Skin of body (tissue), 3 donors: ENCODE measurements at places on chromosomes 2 and 18. TPM values are rescaled to one million over a fixed set of nuclear protein-coding genes. Genes with fewer than 3 reads are reported as not detected.

Gene SNED1
- 9.7 TPM for total RNA-seq

DNA sequence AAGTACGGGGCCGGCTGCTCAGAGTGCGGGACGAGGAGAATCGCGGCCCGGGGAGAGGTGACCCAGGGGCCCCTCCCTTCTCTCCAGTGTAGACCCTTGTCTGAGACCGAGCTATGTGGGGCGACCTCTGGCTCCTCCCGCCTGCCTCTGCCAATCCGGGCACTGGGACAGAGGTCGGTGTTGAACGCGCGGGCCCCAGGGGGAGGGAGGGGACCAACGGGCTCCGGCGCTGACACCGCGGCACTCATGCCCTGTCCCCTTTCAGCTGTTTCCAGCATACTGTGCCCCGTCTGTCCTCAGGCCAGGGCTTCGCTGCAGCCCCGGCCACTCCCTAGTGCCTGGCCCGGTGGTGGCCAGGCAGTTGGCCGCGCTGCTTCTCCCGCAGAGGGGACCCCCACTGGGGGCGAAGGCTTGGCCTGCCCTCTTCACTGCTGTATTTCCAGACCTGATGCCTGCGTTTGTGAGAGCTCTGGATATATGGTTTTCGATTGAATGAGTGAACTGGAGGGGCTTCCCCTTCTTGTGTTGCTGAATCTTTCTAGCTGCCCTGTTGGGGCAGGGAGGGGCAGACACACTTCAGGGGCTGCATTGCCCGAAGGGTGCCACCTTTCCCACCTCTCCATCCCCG is 809 bp downstream of the DBI start:
- DNase-seq, result no peak

DNA sequence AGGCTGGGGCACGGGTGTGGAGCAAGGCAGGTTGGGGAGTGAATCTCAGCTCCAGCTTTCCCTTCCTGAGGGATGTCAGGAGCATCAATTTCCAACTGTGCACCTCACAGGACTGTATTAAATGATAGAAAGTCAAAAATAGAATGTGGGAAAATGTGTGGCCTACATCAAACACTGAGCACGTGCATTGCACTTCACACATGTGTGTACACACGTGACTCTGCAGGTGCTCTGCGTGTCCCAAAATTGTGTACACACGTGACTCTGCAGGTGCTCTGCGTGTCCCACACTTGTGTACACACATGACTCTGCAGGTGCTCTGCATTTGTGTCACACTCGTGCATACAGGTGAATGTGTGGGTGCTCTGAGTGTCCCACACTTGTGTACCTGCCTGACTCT is 577.2 kb upstream of the SALL3 start:
- DNase-seq, result no peak

- DNase-seq, result no peak
Observed at GRCh38 chr18:55968550-55968949, 380.6 kb upstream of the TCF4 start.

- no peak for DNase-seq
Observed at GRCh38 chr18:32598144-32598543, 127.5 kb upstream of the GAREM1 start.

Gene PLCL1
- total RNA-seq, result 10.9 TPM

GRCh38 chr2:224908818-224909217 is 133.4 kb downstream of the DOCK10 start:
- DNase-seq, result no peak

Gene ZNF892
- 5.8 TPM for total RNA-seq

Gene CABLES1
- 26.6 TPM for total RNA-seq

GRCh38 chr2:73970850-73971471 is 13.7 kb upstream of the TET3 start:
- no peak for DNase-seq
